ENCODE measurements at places on chromosomes 1 and 21. TPM values are rescaled to one million over a fixed set of nuclear protein-coding genes. Genes with fewer than 3 reads are reported as not detected.
A peak's percentile ranks its signal among the peaks of the same experiment; 100 is the strongest.

GRCh38 chr1:246117066-246117791 lies 389.9 kb downstream of the SMYD3 start:
- no peak for DNase-seq

DNA sequence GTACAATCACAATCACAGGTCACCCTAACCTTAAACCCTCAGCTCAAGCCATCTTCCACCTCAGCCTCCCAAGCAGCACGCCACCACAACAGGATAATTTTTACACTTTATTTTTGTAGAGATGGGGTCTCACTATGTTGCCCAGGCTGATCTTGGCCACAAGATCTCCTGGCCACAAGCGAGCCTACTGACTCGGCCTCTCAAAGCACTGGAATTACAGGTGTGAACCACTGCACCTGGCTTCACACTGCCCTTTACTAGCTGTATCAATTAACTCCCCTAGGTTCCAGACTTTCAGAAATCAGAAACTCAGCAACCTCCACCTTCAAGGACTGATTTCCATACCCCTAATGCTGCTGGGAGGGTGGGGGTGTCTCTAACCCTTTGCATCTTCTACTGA lies 37.0 kb downstream of the NUP133 start:
- DNase-seq, result no peak

- DNase-seq, result no peak
Observed at GRCh38 chr1:184911103-184911745, 63.1 kb downstream of the NIBAN1 start.

GRCh38 chr1:119549719-119550132 lies 42.7 kb downstream of the HSD3B1 start:
- no peak for DNase-seq

DNA sequence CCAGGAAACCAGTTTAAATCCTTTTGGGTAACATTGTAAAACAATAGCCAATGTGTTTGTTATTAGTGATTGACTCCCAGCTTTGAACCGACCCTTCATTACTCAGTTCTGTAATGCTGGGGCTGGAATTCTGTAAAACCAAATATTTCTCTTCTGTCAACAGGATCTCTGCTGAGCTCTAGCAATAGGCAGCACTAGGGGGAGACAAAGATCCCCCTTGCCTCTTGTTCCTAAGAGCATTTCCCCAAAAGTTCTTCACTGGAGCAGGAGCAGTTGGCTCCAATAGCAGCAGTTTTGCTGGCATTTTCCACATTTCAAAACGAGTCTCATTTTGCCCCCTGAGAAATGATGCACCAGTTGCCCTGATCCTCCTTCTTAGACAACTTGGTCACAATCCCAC lies 1671.1 kb downstream of the MRPL39 start:
- DNase-seq, result no peak

THEM5 gene
- not detected for total RNA-seq

GRCh38 chr1:224503161-224504118 lies 68.8 kb upstream of the WDR26 start:
- DNase-seq, result peak; percentile 61

SEC16B gene
- total RNA-seq, result 8.6 TPM

DNA sequence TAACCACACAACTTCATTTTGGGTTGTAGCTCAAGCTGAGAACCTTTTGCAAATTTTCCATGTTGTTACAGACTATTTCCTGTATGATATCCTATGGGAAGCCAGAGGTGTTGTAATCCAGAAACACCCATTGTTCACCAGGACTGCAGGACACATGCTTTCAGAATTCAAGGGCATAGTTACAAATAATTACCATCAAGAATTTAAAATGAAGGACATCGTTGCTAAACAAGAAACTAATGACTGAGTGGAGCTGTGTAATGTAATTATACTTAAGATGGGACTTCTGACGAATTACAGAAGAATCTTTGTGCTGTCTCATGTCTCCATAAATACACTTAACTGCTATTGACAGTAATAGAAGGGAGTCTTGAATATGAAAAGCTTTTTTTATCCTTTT lies 47.6 kb upstream of the HOOK1 start:
- DNase-seq, result no peak

GRCh38 chr1:42914092-42914627 lies 44.5 kb downstream of the SLC2A1 start:
- DNase-seq, result no peak

- no peak for DNase-seq
Observed at GRCh38 chr1:196393742-196394141, 214.5 kb downstream of the KCNT2 start.

- DNase-seq, result no peak
Observed at GRCh38 chr1:1150100-1150499, 23.6 kb upstream of the TTLL10 start.

DNA sequence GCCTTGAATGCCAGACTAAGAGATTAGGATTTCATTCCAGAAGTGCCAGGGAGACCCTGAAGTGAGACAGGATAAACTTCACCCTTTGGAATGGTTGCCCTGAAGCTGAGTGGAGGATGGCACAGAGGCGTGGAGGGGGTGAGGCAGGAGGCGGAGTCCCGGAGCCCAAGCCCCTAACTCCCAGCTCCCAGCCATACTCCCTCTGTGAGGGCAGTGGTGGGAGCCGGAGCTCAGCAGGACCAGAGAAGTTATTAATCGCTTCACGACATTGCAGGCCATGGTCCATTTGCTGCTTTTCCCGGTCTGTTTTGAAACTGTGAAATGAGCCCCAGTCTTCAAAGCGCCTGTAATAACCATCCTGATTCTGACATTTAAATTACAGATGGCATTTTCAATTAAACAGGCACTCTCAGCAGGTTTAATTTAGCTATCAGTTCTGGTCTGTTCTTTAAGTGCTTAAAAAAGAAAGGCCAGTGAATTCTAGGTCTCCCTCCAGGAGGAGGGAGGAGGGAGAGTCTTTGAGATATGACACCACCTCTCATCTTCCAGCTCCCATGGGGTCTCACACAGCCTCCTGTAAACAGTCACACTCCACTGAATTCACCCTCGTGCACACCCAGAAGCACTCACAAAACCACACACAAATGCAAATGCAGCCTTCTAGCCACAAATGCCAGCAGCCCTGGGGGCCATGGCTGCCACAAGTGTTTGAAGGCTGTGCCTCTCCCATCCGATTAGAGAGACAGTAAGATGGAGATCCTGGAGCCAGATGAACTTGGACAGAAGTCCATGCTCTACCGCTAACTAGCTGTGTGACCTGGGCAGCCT lies 19.6 kb downstream of the FBXO2 start:
- no peak for DNase-seq

GRCh38 chr21:45244799-45245340 lies 42.8 kb downstream of the POFUT2 start:
- no peak for DNase-seq

LCE2C gene
- total RNA-seq, result not detected

DNA sequence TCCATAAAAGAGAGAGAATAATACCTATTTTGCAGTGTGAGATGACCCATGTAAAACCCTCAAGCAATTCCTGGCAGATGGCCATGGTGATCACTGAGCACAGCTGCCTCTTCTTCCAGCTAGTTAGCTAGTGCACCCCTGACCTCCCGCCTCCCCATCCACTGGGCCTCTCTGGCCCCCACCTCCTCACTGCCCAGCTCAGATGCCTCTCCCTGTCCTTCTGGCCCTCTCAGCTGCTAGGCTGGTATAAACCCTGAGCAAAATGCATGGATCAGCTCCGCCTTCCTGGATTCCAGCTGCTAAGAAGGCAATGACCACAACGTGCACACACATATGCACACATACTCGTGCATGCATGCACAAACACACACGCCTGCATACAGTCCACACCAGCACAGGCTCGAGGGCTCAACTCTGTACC lies 117.2 kb downstream of the DMRTB1 start:
- no peak for DNase-seq

TSPEAR gene
- 0.21 TPM for total RNA-seq

LRRC7 gene
- total RNA-seq, result 47.7 TPM

FCRL5 gene
- total RNA-seq, result 0.11 TPM

DNA sequence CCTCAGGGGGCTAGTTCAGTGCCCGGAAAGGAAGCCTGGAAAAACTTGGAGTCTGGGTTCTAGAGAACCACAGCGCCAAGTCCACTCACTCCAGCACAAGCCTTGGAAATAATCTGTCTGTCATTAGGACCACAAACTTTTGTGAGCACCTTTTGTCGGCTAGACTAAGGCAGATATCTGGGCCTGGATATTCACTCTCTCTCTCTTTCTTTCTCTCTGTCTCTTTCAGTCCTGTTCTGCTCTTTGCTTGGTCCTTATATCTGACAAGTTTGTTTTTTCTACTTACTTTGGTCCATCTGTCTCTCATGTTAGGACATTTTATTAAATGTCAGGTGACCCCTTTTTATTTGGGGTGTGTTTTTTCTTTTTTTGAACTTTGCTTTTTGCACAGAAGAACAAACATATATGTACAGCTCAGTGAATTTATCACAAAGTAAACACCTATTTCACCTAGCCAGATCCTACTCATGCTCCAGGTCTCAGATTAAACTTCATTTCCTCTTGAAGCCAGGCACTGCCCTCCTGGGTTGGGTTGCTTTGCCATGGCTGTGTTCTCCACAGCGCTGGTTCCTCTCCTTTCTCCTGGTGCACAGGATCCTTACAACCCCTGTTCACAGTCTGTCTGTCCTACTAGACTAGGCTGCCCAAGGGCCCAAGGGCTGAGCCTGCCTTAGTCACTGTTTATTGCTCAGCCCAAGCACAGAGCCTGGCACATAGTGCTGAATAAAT lies 40.8 kb downstream of the TCEANC2 start:
- DNase-seq, result no peak

ANKRD35 gene
- 2.2 TPM for total RNA-seq

ANKRD45 gene
- 0.63 TPM for total RNA-seq

GRCh38 chr1:101260556-101261350 lies 23.9 kb downstream of the S1PR1 start:
- DNase-seq, result no peak

SHE gene
- 17.7 TPM for total RNA-seq

DNA sequence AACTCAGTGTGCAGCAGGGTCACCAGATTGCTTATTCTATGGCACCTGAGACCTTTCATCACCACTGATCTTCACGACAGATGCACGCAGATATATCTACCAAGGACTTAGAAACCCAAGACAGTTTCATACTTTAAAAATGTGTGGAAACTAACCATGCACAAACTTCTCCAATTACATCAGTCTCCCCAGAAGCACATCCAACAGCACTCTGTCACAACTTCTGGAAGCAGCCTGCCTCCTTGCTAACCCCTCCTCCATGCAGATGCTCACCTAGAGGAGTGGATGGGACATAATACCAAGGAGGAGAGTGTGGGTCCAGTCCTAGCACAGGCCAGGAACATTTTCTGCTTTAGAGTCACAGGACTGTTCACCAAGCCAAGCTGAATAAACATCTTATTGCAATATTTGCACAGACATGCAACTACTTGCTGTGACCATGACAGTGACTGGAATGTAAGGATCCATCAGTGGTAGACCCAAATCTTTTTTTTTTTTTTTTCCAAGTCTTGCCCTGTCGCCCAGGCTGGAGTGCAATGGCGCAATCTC lies 69.4 kb downstream of the HIVEP3 start:
- DNase-seq, result no peak
